ENCODE measurements at places on chromosomes 16 and 17.

- DNase-seq = no peak
Observed at GRCh38 chr17:69404399-69404798, 10.1 kb upstream of the MAP2K6 start.

- no peak for DNase-seq
Observed at GRCh38 chr17:45146890-45147580, 1.2 kb upstream of the HEXIM1 start.

- DNase-seq = no peak
Observed at GRCh38 chr17:58245428-58246103, 7.2 kb downstream of the LPO start.

DNA sequence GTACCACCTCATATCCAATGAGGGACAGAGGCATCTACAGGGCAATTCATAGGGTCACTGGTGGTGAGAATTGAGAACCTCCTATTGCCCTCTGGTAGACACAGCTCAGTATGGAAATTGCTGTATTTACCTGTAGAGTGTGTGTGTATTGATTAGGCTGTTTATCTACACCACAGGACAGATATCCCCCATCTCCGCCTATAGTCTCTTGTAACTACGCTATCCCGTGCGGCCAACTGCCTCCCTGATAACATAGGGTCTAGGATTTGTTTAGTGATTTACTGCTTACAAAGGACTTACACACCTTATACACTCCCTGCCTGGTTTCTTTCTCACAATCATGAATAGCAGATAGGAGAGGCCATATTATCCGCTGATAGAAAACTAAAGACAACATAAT is 1.7 kb upstream of the STAT3 start:
- DNase-seq = no peak

DNA sequence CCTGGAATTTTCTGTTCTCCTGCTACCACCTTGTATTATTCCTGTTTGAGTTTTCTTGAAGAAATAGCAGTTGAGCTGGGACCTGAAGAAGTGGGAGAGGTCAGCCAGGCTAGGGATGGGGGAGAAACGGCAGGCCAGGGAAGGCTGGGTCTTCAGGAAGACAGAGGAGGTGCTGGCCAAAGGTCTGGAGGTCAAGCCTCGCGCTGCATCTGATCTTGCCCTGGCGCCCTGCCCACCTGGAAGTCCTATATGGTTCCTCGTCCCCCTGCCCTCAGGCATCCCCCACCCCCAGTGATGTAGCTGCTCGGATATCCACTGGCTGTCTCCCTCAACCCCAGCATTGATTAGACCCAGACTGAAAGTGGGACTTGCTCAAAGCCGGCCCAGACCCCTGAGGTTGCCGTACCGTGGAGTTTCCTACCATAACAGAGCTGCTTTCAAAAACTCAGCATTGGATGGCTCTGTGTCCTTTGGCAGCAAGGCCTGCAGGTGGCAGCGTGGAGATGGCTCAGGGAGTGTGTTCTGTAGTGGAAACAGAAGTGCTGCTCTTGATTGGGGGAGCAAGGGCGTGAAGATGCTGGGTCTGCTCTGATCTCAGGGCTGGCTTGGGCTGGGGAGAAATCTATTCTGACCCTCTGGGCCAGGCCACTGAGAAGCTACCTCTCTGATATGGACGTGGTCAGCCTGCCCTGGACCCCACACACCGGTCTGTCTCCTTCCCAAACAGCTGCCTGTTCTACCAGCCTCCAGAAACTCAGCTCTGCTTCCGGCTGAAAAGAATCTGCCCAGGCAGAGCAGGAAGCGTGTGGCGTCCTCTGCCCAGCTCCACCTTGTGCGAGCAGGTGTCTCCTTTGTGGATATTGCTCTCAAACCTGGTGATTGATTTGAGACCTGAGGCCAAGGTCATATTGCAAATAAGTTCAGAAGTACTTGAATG is 107.0 kb upstream of the CACNG5 start:
- peak; percentile 34 for DNase-seq

GRCh38 chr16:70342016-70342415 is 4.7 kb upstream of the DDX19A start:
- no peak for DNase-seq

Data from HCT116 (cell line).